Inflammatory macrophage (primary cell): ENCODE measurements at places on chromosomes 7 and 10.

- no peak for DNase-seq
Observed at GRCh38 chr7:94249631-94250030, 145.1 kb upstream of the COL1A2 start.

- DNase-seq, result no peak
Observed at GRCh38 chr10:30747633-30748032, 118.1 kb upstream of the LYZL2 start.

- no peak for DNase-seq
Observed at GRCh38 chr7:22320416-22320815, 36.5 kb downstream of the RAPGEF5 start.

- DNase-seq, result no peak
Observed at GRCh38 chr7:144454256-144455039, 51.0 kb upstream of the NOBOX start.

DNA sequence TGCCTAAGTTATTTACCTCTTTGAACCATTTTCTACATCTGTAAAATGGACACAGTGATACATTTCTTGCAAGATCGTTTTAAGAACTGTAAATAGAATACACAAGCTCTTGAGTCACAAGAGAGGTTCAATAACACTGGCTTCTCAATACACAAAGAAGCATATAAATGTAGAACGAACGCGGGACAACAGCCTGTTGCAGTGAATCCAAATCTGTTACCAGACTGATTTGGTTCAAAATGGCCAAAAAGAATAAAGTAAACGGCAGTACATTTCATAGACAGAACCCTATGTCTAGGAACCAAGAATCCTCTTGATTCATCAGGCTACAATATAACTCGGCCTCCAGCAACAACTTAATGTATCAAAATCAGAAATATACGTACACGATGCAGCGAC lies 701 bp downstream of the MTPAP start:
- DNase-seq, result no peak

- DNase-seq, result no peak
Observed at GRCh38 chr10:65675236-65675635, 1250.6 kb upstream of the LRRTM3 start.

DNA sequence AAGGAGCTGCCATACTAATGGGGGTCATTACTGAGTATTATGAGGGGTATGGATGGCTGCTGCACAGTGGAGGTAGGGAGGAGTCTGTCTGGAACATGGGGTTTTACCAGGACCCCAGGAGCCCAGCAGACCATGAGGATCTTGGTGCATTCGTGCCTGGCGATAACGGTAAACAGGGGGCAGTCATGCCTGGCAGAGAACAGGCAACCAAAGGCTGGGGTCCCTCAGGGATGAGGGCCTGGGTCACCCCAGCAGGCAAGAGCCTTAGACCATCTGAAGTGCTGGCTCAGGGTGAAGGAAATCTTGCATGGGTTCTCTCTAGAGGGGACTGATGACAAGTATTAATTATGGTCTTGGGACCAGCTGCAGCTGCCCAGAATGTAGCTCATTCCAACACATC lies 46.1 kb downstream of the MYL10 start:
- DNase-seq, result no peak

GRCh38 chr10:69819716-69820506 lies 18.2 kb downstream of the COL13A1 start:
- DNase-seq, result peak; percentile 21

DNA sequence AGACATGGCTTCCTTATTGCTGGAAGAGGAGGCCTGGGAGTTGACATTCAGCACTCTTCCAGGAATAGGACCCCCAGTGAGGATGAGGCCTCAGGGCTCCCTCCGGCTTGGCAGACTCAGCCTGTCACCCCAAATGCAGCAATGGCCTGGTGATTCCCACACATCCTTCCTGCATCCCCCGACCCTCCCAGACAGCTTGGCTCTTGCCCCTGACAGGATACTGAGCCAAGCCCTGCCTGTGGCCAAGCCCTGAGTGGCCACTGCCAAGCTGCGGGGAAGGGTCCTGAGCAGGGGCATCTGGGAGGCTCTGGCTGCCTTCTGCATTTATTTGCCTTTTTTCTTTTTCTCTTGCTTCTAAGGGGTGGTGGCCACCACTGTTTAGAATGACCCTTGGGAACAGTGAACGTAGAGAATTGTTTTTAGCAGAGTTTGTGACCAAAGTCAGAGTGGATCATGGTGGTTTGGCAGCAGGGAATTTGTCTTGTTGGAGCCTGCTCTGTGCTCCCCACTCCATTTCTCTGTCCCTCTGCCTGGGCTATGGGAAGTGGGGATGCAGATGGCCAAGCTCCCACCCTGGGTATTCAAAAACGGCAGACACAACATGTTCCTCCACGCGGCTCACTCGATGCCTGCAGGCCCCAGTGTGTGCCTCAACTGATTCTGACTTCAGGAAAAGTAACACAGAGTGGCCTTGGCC lies 4.3 kb downstream of the PGAM2 start:
- DNase-seq, result no peak

DNA sequence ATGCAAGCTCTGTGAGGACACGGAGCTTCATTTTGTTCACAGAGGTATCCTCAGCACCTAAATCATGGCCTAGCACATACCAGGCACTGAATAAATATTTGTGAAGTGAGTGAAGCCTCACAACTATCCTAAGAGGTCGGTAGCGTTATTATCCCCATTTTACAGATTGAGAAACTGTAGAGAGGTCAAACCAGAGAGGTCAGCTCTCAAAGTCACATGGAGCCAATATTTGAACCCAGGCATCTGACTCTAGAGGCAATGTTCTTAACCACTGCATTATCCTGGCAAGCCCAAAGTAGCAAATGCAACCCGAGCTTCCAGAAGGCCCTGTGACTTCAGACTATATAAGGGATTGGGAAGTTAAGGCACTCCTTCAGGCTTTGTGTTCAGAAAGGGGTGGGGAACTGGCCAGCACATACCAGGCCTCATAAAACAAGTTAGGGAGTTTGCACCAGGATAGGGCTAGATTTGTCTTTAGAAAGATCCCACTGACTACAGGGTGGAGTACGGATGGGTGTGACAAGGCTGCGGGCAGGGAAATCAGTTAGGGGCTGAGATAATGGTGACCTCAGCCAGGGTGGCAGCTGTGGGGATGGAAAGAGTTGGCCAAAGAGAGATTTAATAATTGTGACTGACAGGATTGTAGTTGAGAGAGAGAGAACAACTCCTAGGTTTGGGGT lies 101.4 kb downstream of the TBXAS1 start:
- no peak for DNase-seq

DNA sequence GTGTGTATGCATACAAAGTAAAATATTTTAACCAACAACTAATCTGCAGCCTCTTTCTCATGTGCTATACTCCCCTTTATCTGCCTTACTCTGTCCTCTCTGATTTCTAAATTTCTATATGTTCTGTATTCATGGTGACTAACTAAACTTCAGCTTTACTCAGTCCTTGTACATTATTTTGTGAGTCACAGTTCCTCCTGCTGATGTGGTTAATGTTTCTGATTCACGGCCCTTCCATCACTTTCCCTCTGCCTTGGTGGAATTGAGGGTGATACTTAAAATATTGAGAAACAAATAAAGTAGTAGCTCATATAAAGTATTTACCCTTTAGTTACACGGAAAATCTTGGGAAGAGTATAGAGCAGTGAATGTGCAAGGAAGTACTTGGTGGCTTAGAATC lies 899.1 kb upstream of the ZWINT start:
- DNase-seq, result no peak

GRCh38 chr7:129262324-129262723 lies 37.5 kb downstream of the AHCYL2 start:
- no peak for DNase-seq
